AML-193 (cell line): ENCODE measurements at places on chromosomes 6 and 20.

DNA sequence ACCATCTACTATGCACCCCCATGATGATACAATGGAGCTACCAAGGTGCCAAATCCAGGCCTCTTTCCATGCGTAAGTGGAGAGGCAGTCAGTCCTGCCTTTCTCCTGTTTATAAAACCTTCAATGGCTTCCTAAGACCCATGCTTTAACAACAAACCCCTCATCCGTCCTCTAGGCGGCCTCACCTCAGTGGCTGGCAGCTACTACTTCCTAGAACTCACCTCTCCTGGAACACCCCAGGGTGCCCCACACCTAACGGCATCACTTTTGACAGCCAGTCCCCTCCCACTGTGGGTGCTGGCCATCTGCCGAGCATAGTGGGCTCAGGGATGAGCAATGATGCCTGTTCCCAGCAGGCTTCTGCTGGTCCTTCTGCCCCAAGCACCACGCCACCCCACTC lies 80.0 kb upstream of the TAB2 start:
- DNase-seq, result no peak

DNA sequence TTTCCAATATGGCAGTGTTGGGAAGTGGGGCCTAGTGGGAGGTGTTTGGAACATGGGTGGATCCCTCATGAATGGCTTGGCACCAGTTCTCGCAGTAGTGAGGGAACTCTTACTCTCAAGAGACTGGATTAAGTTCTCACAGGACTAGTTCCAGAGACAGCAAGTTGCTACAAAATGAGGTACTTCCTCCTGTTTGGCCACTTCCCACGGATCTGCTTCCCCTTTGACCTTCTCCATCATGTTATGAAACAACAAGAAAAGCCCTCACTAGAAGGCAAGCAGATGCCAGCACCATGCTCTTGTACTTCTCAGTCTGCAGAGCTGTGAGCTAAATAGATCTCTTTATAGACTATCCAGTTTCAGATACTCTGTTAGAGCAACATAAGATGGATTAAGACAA lies 3.1 kb downstream of the RSPH3 start:
- peak; percentile 49 for DNase-seq

- DNase-seq, result no peak
Observed at GRCh38 chr6:169233181-169233580, 20.5 kb downstream of the THBS2 start.

GRCh38 chr20:62624719-62625453 lies 17.4 kb upstream of the SLCO4A1 start:
- DNase-seq, result peak; percentile 53

- DNase-seq, result no peak
Observed at GRCh38 chr20:35319871-35320197, 27.6 kb upstream of the FAM83C start.

GRCh38 chr6:144953552-144954240 lies 668.6 kb downstream of the UTRN start:
- no peak for DNase-seq

- DNase-seq, result no peak
Observed at GRCh38 chr6:124887872-124888580, 74.2 kb upstream of the RNF217 start.

DNA sequence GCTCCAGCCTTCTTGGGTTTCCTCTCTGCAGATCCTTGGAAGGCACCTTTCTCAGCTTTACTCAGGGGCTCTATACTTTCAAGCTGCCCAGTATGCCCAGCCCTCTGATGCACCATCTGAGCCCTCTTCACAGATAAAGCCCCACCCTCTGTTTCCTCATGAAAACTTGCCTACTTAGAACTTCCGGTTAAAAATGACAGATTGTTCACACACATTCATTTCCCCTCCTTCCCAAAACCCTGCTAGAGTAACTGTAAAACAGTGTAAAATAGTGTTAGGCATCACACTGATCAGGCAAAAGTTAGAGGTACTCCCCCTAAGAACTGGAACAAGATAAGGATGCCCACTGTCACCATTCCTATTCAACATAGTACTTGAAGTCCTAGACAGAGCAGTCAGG lies 14.0 kb upstream of the GCM1 start:
- DNase-seq, result no peak

DNA sequence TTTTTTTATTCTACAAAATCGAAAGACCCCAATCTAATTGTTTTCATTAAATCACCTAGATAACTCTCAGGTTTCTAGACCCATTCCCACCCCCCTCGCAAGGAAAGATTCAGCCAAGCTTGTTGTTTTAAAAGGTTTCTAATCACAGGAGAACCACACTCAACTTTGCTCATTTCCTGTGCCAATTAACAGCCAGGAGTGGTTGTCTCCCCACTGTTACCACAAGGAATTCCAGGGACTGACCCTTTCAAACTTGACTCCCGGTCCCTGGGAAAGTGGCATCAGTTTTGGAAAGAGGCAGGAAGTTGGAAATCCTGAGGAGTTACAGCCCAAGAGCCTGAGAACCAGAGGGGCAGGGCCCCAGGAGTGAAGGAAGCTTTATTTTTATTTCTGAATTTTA lies 561.3 kb upstream of the JAG1 start:
- no peak for DNase-seq

GRCh38 chr6:136208783-136209182 lies 41.3 kb downstream of the MTFR2 start:
- DNase-seq, result no peak

DNA sequence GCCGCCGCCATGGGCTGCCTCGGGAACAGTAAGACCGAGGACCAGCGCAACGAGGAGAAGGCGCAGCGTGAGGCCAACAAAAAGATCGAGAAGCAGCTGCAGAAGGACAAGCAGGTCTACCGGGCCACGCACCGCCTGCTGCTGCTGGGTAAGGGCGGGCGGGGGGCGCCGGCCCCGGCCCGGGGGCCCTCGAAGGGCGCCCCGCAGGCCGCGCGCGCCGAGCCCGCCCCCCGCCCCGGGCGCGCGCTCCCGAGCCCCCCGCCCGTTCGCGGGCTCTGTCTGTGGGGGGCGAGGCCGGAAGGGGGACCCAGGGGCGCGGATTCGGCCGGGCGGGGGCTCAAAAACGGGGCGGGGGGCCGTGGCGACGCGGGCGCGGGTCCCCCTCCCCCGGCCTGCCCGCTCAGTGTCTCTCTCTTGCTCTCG lies 39.2 kb downstream of the GNAS start:
- no peak for DNase-seq

DNA sequence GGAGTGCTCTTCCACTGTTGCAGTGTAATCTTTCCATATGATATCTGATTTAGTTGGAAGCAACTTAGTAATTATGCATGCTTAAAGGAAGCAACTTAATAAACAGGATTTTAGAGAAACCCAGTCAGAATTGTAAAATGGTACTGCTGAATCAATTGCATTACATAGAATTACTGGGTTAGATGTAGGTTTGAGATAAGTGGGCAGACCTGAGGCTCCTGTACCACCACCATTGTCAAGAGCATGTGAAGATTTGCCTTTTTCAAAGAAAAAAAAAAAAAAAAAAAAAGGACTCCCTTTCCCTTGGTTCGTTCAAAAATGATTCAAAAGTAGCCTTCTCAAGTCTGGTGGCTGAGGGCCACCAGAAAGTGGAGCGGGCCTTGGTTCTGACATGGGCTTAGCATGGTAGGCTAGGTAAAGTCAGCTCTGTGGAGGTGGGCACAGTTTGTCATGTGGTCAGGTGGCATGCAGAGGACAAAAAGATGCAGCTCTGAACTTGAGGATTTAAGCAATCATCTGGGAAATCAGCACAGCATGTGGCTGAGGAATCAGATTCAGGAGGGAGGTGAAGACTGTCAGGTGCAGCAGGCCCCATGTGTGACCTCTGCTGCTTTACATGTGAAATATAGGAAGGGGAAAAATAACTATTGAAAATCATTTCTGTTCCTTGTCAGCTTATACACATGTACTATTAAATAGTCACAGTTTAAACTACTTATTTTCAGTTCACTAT lies 32.4 kb downstream of the ARID1B start:
- DNase-seq, result no peak

GRCh38 chr6:11654876-11655275 lies 117.3 kb downstream of the TMEM170B start:
- no peak for DNase-seq

DNA sequence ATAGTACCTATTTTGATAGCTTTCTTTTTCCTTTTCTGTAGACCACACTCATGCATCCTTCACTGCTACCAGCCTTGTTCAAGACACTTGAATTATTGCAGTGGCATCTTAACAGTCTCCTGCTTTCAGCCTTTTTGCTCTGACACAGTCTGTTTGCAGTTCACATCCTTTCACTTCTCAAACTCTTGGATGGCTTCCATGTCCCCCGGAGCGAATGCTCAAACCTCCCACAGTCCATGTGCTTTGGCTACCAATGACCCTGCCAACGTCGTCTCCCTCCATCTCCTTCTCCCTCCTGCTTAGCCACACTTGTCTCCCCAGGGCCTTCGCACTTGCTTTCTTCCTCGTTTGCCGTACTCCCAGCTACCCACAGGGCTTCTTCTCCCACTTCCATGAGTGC lies 270.0 kb upstream of the ZFP64 start:
- no peak for DNase-seq

GRCh38 chr20:2619961-2620595 lies 32.4 kb upstream of the NOP56 start:
- DNase-seq, result no peak

DNA sequence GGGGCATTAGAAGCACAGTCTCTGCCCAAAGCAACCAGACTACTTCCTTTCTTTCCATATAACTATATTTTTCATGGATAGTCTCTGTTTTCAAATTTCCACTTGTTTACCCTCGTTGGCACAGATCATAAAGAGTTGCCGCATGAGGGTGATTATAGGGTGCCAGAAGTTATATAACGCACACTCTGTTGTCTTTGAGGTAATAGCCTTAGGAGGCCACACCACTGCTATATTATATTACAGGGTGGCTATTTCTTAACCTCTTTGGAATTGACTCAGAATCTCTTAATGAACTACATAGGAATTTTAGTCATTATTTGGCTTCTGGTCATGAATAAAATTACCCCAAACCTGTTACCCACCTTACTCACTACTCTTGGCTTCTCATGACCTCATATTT lies 43.7 kb downstream of the KCNQ5 start:
- no peak for DNase-seq

GRCh38 chr6:31576897-31577578 lies 1.7 kb downstream of the TNF start:
- DNase-seq, result no peak

GRCh38 chr6:63507096-63507495 lies 65.2 kb upstream of the LOC128125822 start:
- no peak for DNase-seq

- DNase-seq, result no peak
Observed at GRCh38 chr6:29641430-29642148, 8.6 kb upstream of the GABBR1 start.

DNA sequence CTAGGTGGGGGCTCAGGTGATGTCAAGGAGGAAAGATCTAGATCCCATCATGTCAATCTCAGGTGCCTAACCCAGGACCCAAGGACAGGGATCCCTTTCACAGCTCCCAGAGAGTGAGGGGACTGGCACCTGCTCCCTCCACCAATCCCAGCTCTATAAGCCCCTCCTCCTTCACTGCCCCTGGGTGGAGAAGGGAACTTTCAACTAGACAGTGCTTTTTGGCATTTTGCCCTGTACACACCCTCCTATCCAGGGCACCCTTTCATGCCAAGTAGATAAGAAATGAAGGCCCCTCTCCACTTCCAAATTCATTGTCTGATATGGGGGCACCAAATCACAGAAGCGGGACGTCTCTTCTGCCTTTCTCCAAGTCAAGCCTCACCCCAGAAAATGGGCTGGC lies 61.6 kb downstream of the MDGA1 start:
- DNase-seq, result no peak

GRCh38 chr6:25107218-25107617 lies 171.5 kb upstream of the RIPOR2 start:
- DNase-seq, result no peak

GRCh38 chr6:7542065-7542873 lies 798 bp downstream of the DSP start:
- no peak for DNase-seq

GRCh38 chr20:15976047-15976736 lies 597.1 kb downstream of the KIF16B start:
- DNase-seq, result no peak

DNA sequence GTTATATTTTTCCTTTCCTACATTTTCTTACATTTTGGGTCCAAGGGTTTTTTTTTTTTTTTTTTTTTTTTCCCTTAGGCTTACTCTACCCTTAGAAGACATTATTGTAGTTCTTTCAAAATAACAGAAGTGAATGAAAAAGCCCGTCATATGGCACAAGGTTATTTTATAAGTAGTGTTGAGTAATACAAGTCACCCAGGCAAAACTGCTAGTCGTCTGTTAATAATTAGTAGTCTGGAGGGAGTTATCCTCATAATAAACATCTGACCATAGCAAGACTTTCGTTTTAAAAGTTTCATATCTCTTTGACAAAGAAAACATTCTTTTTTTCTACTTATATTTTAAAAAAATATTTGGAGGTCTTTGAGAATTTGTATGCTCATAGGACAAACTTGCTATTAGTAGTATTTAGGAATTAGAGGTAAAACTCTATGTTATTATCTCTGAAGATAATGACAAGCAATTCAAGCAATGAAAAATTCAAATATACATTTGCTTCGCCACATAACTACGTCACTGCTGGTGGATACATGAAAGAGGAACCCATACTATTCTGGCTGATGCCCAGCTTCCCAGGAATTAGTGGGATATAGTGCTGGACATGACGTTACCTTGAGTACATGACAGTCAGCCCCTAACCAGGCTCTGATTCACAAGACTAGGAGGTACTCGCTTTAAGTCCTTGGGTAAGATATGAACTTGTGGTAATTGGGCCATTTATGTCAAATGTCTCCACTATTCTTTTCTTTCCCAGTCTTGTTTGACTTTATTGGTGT lies 532.8 kb downstream of the GRIK2 start:
- no peak for DNase-seq

DNA sequence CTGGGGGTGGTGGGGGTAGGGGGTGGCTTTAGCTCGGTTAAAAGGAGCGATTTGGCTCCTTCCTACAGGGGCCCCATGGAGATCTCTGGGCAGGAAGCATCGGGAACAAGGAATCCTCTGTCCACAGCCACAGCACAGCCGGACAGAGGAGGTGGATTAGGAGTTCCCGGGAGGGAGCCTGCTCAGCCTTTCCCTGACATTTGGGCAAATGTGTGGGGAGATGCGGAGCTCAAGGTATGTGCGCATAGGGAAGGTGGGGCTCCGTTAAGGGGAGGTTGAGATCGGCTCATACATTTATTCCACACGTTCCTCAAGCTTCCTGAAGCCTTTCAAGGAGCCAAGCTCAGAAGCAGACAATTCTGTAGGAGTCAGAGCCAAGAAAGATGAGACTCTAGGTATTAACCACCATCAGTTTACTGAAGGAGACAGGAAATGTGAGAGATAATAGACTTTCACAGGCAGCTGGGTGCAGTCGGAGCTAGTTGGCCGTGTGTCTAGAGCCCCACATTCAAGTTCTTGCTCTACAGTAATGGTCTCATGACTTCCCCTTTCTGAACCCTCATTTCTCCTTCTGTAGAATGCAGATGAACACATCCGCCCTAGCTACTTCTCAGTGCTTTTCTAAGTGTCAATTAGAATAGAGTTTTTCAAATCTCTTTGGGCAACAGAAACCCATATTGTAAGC lies 40.8 kb upstream of the EPB41L1 start:
- DNase-seq, result peak; percentile 4

GRCh38 chr6:41531591-41532582 lies 14.3 kb upstream of the FOXP4 start:
- no peak for DNase-seq

- DNase-seq, result no peak
Observed at GRCh38 chr20:33480048-33480447, 9.8 kb upstream of the CBFA2T2 start.

- no peak for DNase-seq
Observed at GRCh38 chr6:71977884-71978283, 91.5 kb downstream of the RIMS1 start.
